Aorta (tissue), 5 donors: ENCODE measurements at places on chromosomes 3 and 15. TPM values are rescaled to one million over a fixed set of nuclear protein-coding genes. Genes with fewer than 3 reads are reported as not detected.

Gene GOLGA8G
- not detected for total RNA-seq

Gene DPH3
- total RNA-seq: 31.0 TPM

Gene MYRIP
- 11.0 TPM for total RNA-seq

Gene ZNF619
- 4.0 TPM for total RNA-seq

Gene IGSF10
- 7.7 TPM for total RNA-seq

Gene NAALADL2
- total RNA-seq: 19.0 TPM

Gene TM4SF4
- total RNA-seq: not detected

Gene BFSP2
- total RNA-seq: not detected

Gene CPN2
- total RNA-seq: not detected

Gene TGM5
- not detected for total RNA-seq

Gene PLA2G4E
- total RNA-seq: not detected

Gene TRIM69
- 28.6 TPM for total RNA-seq

Gene ANKRD63
- total RNA-seq: not detected

Gene MCF2L2
- total RNA-seq: 0.75 TPM

Gene RSRC1
- 39.4 TPM for total RNA-seq
